ENCODE measurements at places on chromosomes 13 and 19.

- no peak for DNase-seq
These were observed 20.7 kb downstream of the GAS6 start for GRCh38 chr13:113843063-113843654.

DNA sequence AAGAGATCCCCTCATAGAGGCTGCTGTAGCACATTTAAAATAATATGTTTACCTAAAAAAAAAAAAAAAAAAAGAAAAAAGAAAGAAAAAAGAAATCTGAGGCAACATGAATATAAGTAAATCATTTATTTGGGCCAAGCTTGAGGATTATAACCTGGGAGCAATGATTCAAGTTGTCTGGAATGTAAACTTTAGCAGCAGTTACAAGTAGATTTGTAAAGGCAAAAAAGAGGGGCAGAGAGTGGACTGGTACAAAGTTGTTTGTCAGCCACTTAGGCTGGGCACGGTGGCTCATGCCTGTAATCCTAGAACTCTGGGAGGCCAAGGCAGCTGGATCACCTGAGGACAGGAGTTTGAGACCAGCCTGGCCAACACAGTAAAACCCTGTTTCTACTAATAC is 11.3 kb downstream of the ZNF43 start:
- DNase-seq: no peak

DNA sequence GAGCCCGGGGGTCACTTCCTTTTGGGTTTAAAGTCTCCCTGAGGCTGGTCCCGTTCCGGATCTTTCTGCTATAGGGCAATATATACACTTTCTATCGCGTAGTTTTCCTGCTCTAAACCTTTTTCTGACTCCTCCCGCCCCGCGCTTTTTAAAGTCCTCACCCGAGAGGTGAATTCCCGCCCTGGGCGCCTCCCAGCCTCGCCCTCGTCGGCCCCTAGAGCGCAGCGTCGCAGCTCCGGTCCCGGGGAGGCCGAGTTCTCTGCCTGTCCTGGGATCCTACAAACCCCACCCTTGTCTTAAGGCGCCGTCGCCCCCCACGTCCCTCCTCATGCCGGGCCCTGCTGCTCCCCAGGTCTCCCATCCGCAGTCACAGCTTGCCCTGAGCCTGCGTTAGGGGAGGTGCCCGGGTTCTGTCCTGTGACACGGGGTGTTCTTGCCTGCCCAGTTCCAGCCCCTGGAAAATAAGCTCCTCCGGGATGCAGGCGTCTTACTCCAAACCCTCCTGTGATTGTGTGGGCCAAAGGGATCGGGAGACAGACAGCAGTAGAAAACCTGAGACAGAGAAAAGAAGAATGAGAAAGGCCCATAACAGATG is 491 bp downstream of the ZNF525 start:
- DNase-seq: peak; percentile 6

DNA sequence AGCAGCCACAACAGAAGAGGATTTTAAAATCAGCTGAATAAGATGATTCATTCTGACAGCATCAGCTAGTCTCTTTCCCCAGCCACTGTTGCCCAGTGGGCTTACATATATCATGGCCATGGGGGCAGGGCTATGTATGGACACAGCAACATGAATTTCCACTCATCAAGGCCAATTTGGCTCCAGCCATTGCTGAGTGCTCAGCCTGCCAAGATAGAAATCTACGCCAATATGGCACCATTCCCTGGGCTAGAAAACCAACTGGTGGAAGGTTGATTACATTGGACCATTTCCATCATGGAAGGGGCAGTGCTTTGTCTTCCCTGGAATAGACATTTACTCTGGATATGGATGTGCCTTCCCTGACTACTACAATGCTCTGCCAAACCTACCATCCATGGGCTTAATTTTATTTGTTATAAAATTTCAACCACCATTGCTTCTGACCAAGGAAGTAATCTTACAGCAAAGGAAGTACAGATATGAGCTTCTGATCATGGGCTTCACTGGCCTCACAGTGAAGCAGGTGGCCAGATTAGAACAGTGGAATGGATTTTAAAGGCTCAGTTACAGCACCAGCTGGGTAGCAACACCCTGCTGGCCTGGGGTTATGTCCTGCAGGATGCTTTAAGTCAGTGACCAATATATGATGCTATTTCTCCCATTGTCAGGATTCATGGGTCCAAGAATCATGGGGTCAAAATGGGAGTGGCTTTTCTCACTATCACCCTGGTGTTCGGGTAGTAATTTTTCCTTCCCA is 9.8 kb upstream of the ALOX5AP start:
- DNase-seq: no peak

DNA sequence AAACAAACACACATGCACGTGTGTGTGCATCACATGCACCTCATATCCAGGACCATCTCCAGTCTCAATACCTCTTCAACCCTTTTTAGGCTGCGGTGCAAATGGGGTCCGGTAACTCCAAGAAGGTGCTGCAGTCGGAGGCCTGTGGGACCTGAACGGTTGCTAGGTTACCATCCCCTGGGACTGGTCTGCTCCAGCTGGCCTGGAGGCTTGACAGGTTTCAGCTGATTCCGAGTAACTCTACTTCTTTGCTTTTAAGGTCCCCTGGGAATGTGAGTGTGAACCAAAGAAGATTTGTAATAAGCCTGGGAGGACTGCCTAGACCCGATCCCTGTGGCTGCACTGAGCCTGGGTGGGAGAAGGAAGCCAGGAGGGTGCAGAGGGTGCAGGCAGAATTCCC is 117.5 kb downstream of the CCNA1 start:
- DNase-seq: no peak

GRCh38 chr13:100336795-100337516 is 248.1 kb downstream of the PCCA start:
- DNase-seq: no peak

DNA sequence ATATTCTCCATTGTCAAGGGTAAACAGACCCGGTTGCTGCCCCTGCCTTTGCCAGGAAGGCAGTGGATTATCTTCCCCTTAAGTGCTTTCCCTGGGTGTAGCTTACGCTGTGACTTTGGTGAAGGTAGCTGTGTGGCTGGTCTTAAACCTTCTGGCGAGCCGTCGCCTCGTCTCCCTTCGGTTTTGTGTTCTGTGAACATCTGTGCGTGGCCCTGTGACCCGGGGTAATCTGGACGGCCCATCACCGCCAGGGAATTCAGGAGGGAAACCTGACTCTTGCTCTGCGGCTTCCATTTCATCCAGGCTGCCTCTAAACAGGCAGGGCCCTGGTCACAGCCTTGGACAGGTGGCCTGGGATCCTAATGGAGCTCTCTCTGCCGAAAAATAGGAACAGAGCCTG is 78.7 kb downstream of the SHISA2 start:
- DNase-seq: no peak

DNA sequence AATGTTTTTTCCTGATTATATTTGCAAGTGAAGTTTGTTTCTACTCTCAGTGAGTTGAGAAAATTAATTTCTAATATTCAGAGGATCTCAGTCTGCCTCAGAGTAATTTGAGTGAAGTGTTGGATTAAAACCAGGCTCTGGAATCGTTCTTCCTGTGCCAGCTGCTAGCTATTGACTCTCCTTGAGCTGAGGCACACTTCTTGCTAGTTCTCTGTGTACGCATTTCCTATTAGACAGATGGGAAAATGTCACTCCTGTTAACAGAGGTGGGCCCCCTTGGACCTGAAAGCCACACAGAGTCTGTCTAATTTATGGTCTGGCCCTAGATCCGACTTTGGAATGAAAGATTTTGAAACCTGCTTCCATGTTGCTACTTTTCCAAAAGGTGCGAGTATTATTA is 107.6 kb upstream of the RNF113B start:
- DNase-seq: no peak

Data from neural crest cell (in vitro differentiated cells).